Activated CD4-positive, CD25-positive, alpha-beta regulatory T cell treated with anti-CD3 and anti-CD28 coated beads, Interleukin-2, amount 50 U/mL, for 72 hours (primary cell): ENCODE measurements at places on chromosomes 3 and 15.
A peak's percentile ranks its signal among the peaks of the same experiment; 100 is the strongest.

GRCh38 chr3:138642226-138642926, 33.8 kb downstream of the FAIM start:
- no peak for DNase-seq

GRCh38 chr3:89303701-89304100, 196.3 kb downstream of the EPHA3 start:
- DNase-seq = no peak

- no peak for DNase-seq
Measured at GRCh38 chr3:174529298-174529697, 329.8 kb upstream of the NAALADL2 start.

DNA sequence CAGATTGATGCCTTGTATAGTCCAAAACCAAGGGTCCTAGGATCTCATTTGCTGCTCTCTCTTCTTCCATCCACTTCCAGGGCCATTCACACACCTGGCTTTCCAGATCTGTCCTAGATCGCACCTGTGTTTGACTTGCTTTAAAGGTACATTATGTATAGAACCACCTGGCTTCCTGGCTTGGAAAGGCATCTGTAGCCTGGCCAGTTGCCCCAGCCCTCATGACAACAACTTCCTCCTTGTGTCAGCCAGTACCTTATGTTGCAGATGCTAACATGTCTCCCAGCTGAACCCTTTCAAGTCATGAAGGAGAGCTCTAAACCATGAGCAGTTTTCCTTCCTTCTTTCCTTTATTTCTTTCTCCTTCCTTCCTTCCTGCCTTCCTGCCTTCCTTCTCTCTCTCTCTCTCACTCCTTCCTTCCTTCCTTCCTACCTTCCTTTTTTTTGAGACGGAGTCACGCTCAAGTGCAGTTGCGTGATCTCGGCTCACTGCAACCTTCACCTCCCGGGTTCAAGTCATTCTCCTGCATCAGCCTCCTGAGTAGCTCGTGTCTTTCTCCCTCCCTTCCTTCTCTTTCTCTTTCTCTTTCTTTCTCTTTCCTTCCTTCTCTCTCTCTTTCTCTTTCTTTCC, 2.5 kb upstream of the HTR3C start:
- no peak for DNase-seq

- no peak for DNase-seq
Measured at GRCh38 chr15:77225646-77226045, 154.7 kb upstream of the TSPAN3 start.

DNA sequence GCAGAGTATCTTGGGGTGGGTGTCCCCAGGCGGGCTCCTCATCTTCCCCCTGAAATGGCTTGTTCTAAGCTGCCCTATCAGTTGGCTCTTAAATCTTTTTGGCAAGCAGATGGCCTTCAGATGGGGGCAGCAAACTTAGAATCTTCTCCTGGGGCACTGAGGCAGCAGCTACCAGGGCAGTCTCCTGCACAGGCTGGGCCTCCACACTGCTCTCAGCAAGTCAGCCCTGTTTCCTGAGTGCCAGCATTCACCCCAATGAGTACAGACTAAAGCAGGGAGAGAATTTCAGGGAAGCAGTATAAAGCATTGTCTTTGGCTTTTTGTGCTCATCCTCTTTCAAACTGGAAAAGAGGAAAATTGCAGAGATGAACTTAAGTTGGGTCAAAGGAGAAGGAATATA, 51.1 kb upstream of the APEH start:
- DNase-seq = no peak

GRCh38 chr3:11653298-11654055, 9.8 kb upstream of the VGLL4 start:
- no peak for DNase-seq

DNA sequence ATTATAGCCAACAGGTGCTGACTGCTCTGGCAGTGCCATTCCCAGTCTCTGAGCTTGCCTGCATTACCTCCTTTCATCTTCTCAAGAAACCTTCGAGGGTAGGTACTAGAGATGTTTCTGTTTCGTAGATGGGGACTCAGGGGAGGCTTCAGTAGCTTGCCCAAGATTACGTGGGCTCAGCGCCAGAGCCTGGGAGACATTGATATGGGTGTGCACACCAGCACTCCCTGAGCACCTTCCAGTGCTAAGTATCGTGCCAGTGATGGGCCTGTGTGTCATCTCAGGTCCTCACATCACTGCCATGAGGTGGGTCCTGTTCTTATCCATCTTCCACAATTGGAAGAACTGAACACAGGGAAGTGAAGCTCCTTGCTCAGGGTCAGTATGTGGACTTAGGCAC, 15.2 kb downstream of the TSEN2 start:
- no peak for DNase-seq

GRCh38 chr3:12449889-12450682, 34.2 kb upstream of the TSEN2 start:
- DNase-seq = no peak

DNA sequence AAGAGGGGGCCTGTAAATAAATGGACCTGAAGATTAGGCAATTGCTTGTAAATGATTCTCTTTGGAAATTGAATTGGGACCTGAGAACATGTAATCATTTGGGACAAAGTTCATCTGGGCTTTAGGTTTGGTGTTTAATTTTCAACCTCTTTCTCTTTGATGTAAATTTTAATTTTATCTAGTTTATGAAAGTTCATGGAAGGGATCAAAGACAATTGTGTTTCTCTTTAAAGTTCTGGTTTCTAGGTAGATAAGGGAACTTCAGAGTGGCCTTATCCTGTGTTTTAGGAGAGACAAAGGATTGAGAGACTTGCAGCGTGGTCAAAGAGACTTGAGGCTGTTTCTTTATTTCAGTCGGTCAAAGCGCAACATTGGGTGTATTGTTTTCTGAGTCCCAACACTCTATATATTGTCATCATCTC, 1108.3 kb downstream of the TBL1XR1 start:
- no peak for DNase-seq

DNA sequence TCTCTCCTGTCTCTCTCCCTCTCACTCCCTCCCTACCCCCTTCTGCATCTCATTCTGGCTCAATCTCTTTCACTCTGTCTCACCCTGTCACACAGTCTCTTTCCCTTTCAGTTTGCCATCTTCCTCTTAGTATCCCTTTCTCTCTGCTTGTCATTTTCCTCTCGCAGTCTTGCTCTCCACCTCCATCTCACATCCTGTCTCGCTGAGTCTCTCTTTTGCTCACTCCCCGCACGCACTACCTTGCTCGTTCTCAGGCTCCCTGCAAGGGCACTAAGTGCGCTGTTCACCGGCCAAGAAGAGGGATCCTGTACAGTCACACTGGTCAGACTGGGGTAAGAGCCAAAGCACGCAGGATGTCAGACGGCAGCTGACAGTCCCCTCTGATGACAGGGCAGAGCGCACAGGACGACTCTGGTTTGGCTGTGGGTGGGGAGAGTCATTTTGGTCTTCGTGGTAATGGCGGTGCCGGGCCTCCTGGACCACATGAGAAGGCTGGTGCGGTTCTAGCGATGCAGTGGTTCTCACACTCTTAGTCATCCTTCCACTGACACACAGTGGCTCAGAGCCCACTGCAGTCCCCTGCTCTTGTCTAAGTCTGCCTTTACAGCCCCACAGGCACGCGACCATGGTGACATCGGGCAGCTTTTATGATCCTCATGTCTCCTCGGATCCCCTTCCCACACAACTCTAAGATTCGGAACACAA, 356.8 kb downstream of the FOXP1 start:
- DNase-seq = peak; percentile 88

DNA sequence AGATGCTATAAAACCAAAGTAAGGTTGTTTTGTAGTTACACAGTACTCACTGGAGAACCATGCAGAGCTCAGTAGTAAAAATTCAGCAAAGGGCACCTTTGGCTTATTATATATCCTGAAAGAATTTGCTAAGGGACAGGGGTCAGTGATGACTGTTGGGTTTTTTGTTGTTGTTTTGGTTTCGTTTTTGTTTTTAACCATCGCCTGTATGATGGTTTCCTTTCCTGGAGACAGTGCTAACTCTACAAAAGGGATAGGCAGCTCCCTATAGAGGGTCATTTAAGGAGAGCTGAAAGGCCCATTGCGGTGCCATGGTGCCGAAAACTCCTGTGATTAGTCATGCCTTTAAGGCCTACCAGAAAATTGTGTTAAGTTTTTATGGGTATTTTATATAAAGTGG, 118.2 kb upstream of the GOLIM4 start:
- DNase-seq = no peak

DNA sequence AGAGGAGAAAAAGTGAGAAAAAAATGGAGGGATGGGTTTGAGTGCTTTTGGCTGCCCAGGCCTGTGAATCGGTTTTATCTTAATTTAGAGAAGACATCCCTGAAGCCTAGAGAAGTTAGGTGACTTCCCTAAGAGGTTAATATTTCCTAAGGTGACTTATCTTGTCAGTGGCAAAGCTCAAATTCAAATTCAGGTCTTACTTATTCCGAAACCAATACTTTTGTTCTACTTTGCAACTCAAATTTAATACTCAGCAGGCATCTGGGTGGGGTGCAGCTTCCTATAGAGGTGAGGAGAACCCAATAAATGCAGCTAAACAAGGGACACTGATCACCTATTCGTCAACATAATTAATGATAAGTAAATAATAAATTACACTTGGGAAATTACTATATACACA, 54.9 kb upstream of the MYRIP start:
- no peak for DNase-seq

- DNase-seq = no peak
Measured at GRCh38 chr3:106063909-106064308, 195.1 kb upstream of the CBLB start.

- no peak for DNase-seq
Measured at GRCh38 chr15:71728881-71729280, 81.5 kb upstream of the NR2E3 start.

GRCh38 chr3:14402304-14402811, at the start of gene SLC6A6:
SLC6A6 (plus strand) TSS chr3:14402606; CDS start chr3:14443635, 41,029 bp downstream.
- DNase-seq = peak; percentile 90

DNA sequence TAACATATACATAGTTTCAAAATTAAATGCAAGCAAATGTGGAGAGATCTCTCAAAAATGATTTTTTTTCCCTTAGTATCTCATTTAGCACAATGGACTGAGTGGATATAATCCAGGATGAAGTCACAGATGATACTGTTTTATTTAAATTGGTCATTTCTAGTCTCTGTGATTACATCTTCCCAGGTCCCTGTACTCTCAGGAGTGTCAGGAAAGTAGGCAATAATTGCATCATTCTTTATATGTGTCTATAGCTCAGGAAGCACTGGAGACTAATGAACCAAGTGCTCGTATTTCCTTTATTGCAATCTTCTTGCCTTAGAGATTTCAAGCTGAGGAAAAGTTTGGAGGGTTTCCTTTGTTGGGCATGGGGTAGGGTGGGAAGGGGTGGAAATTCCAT, 309.4 kb upstream of the THRB start:
- DNase-seq = no peak

DNA sequence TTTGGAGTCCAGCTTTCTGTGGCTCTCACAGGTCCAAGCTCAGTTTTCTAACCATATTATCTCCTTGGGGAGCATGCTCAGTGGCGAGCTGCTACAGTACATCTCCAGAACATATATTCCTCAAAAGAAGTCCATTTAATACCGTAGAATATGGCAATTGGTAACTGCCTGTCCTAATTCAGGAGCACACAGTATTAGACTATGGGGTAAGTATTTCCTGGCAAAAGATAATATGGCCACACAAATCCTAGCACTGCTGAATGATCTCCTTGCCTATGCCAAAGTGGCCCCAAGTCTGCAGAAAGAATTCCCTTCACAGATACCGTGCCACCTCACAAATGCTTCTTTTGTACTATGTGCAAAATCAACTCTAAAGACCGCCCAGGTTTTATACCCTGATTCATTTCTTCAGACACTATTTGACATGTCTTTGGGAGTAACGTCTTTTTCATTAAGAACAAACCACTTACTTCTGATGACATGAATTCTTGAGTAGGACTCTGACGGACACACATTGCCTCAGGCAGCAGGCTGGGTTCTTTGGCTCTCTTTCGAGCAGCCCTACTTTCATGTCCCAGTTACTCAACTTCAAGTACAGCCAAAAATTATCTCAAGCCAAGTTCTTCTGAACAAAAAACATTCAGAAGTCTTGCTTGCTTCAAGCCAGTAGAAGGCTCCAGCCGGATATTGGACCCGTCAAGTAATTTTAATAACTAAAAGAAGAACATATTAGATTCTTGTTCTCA, 368.3 kb upstream of the DCBLD2 start:
- DNase-seq = no peak
